ENCODE measurements at places on chromosomes 4 and X.

DNA sequence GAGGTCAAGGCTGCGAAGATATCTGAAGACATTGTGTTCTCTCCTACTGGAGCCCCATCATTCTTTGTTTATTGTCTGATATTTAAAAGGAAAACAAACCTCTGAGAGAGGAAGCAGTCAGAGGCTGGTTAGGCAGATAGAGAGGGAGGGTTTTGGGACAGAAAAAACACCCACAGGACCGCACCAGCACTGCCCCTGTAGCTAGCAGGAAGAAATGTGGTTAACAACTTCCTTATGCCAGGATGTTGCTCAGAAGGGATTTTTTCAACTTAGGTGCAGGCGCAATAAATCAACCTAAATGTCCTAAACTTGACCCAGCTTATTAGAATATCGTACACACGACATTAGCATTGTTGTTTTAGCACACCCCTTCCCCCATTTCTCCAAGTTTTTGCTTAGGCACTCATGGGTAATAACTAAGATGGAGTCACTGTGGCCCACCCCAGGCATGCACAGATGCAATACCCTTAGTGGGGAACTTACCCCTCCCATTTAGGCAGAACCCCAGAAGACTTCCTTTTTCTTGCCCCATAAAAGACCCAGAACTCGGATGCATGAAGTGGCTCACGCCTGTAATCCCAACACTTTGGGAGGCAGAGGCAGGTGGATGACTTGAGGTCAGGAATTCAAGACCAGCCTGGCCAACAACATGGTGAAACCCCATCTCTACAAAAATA, 2.8 kb upstream of the ZNF718 start:
- DNase-seq, result no peak

DNA sequence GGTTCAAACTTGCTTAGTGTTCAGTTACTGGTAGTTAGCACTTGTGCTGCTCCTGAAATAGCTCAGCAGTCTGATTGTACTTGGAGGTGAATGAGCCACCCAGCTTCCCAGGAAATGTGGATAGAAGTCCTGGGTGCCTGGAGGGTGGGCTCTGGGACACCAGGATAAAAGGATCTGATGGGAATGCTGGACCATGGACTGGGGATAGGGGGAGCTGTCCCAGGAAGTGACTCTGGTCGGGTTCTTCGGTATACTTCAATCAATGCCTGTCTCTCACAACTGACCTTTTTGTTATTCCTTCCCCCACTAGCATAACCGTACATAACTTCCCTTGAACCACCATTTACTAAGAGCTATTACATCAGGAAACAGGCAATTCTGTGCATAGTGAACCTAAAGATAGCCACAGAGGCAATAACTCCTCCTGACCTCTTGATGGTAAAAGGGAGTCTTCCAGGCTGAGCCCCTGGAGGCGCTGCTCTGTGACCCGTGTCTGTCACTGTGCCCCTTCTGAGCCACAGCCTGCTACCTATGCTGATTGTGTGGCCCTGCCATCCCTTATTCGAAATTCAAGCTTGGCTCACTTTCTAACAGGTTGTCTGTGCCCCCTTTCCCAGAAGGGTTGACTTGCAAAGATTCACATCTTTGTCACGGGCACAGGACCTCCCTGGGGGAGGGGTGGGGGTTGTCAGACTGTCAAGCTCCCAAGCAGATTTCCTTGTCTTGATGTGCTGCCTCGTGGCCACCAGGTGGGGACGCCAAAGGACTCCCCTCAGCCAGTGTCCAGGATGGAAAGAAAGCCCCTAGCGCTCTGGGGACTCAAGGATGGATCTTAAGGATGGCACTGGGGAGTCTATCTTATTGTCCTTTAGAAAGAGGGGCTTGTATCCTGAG, 24.5 kb upstream of the WDR1 start:
- no peak for DNase-seq

GRCh38 chr4:169774466-169775445, 17.0 kb upstream of the HPF1 start:
- peak; percentile 16 for DNase-seq

DNA sequence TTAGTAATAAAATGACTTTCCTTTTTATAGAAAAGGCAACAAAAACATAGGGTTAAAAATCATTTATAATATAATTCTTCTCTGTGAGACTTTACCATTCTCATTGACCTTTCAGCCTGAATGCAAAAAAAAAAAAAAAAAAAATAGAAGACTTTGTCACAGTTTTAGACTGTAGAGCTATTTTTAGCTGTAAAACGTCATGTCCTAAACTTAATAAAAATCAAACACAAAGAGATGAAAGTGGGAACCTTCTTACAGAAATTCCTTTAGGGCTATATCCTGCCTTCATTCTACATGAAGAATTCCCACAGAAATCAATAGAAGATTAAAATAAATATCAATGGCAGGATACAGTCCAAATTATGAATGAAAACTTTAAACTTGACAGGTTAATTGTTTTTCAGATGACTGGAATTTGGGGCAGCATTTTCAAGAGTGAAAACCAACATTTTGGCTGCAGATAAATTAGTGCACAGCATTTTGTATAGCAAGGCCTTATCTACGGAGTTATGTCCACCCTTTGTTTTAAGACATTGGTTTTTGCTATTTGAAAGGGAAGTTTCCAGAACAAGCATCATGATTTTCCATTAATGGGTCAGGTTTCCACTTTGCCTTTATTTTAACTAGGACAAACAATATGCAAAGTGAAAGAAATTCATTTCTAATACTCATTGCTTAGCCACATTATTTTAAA, 219.5 kb downstream of the SPCS3 start:
- no peak for DNase-seq

DNA sequence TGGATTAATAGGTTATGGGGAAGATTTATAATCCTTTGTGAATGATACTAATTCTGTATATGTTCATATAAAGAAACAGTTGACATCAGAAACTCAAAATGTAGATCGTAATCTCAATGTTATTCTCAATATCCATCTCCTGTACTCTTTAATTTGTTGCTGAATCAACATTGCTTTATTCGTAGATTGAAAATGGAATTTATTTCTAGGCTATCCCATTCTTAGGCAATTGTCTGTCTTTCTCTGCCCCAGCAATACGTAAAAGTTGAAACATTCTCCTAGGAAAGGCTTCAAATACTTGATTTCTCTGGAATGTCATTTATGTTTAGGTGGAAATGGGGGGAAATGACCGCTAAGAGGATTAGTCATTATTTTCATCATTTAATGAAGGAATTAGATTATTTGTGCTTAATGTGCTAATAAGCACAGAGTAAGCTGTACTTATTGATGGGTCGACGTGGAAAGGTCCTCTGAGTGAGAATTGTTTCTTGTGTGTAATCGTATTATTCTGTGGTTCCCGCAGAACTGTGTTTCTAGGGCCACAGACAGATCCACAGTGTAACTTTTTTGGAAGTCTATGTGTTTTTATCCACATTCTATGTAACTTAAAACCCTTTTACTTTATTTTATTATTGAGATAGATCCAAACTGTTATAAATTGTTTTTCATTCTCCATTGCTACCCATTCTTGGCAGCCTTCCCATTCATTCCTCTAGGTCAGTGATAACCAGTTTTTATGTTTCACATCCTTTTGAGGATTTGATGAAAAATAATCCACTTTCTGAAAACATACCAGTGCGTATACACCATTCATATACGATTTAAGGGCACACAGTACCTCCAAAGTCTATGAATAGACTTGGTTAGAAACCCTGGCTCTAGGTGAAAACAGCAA, 262.9 kb downstream of the ARHGAP10 start:
- DNase-seq, result no peak

DNA sequence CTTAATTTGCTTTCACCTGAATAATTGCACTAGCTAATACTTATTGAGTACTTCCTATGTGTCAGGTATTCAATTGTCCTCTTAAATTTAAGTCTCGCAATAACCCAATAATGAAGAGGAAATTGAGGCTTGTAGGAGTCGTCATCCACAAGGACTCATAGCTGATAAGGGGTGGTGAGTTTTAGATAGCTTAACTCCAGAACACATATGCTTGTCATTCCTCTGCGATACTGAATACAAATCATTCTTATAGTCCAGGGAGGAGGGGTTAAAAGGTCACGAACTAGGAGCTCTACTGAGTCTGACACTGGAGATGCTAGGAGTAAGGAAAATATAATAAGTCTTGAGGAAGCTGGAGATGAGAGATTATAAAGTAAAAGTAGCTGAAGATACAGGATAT, 1.4 kb upstream of the PACRGL start:
- no peak for DNase-seq

DNA sequence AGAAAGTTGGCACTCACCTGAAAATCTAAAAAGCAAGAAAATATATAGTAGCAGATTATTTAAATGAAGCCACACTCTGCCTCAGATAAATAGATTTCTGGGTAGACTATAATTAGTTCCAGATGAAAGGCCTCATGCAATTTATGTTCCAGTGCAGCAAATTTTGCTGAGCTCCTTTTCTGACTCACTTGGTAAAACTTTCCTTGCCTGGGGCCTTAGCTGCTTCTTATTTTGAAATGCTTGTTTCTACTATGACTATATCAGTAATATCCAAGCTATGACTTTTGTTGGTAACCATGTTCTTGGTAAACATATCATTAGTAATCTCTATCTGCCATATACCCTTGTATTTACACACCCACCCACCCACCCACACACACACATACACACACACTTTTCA, 961.8 kb downstream of the SH3BGRL start:
- DNase-seq, result no peak

DNA sequence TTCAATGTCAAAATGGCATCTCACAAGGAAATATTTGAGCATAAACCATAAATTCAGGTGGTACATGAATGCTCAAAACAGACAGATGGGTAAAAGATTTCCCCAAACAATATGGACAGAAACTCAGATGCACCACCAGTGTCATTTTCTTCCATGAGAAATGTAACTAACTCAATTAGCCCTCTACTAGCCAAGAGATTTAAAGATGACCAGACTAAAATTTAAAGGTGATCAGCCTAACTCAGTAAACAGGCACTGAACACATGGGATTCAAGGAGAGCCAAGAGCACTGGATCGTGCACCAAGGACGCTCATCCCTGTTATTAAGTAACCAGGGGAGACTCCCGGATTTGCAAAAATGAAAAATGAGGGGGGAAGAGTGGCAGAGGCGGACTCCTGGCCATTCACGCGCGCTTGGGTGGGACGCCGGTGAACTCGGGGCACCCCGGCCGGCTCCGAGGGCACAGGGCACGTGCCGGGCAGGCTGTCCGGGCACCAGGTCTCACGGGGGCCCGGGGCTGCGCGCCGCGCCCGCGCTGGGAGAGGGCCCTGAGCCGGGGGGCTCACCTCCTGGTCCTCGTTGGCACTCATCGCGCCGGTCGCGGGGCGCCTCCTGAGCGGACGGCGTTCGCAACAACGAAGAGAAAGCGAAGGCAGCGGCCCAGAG, 490 bp downstream of the RWDD4 start:
- DNase-seq, result peak; percentile 14

GRCh38 chrX:52363247-52363883, 5.5 kb upstream of the XAGE2 start:
- DNase-seq, result no peak

GRCh38 chr4:80196922-80197573, at the start of gene PRDM8:
PRDM8 (plus strand) TSS chr4:80197503; CDS start chr4:80200081, 2,578 bp downstream.
- peak; percentile 38 for DNase-seq

DNA sequence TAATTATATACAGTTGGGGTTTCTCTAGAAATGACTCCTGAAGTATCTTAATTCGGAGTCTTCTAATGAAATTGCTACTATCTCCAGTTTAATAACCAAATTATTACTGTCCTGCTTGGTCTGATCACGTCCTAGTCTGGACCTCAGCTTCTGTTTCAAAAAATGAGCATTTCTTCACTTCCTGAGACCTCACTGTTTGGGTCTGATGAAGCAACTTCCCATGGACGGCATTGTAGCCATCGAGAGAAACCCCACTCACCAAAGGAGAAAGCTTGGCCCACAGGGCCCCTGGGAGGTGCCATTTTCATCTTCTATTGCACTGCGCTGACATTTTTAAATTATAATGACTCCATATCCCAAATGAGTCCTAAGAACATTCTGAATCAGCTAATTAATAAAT, 178.0 kb downstream of the MGST2 start:
- no peak for DNase-seq

DNA sequence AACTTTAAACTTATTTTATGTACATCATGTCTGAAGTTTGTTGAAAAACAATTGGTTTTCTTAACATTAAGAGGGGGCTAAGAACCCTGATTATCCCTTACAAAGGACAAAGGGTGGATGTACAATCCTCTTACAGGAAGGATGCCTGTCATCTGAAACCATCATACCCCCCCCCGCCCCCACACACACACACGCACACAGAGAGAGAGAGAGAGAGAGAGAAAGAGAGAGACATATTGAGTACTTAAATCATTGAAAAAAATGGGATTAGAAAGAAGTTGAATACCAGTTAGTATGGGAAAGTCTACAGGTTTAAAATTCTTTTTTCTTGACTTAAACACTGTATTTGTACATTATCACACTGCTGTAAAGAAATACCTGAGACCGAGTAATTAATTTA, 10.9 kb upstream of the PGM2 start:
- DNase-seq, result no peak

DNA sequence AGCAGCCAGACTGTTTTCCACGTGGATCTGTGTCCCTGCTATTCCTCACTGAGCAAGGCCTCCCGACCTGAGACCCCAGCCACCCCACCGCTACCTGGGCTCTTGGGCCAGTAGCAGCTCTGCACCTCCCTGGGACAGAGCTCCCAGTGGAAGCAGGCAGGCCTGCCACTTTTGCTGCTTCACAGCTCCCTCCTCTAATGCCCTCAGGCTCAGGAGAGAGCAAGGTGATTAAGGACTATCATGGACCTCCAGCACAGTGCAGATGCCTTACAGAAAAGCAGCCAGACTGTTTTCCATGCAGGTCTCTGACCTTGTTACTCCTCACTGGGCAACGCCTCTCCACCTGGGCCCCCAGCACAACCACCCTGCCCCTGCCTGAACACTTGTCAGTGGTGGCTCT, 37.0 kb downstream of the AWAT2 start:
- no peak for DNase-seq

DNA sequence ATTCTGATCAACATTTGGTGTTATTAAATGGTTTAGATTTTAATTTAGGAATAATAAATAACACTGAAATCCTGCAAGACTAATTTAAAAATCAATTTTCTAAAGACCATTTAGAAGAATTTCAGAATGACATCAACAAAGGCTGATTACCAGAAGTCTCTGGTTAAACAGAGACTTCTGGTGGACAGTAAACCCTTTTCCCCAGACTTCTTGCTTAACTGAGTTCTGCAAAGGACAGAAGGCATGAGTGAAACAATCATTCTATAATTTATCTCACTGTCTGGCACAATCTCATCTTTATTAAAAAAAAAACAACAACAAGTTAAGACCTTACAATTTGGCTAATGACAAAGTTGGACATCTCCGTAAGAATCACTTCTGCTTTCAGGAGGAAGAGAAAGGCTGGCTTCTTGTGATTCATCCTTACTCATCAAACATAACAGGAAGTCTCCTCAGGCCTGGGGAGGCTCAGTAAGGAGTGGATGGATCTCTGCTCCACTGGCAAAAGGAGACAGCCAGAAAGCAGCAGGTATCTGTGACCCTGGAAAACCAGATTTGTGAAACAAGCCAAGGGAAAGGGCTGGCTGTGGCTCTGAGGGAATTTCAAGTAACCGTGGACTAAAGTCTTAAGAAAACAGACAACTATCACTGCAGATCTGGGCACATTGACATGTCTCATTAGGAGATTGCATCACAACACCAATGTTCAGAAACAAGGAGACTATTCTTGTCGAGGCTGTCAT, 908 bp upstream of the TLR6 start:
- DNase-seq, result no peak
